ENCODE measurements at places on chromosomes 4 and X. TPM values are rescaled to one million over a fixed set of nuclear protein-coding genes. Genes with fewer than 3 reads are reported as not detected.

RTL3 gene
- not detected for total RNA-seq

IL21 gene
- total RNA-seq: not detected

GYPE gene
- not detected for total RNA-seq

MAGEA1 gene
- total RNA-seq: 3.3 TPM

STS gene
- total RNA-seq: 0.51 TPM

VSIG4 gene
- total RNA-seq: not detected

ACE2 gene
- total RNA-seq: not detected

PIR gene
- total RNA-seq: 42.0 TPM

XKRX gene
- total RNA-seq: not detected

CYP2U1 gene
- 2.9 TPM for total RNA-seq

FAM184B gene
- total RNA-seq: 0.03 TPM

ARL9 gene
- total RNA-seq: 0.11 TPM

ERCC6L gene
- 11.1 TPM for total RNA-seq

CA5B gene
- 1.0 TPM for total RNA-seq

VEGFC gene
- 11.0 TPM for total RNA-seq

MAGEB17 gene
- total RNA-seq: not detected

SMIM10L2A gene
- 0.17 TPM for total RNA-seq

NSG1 gene
- 4.4 TPM for total RNA-seq
